Stimulated activated CD4-positive, alpha-beta T cell treated with anti-CD3 and anti-CD28 coated beads, Interleukin-15, amount 100 ng/mL, for 48 hours (primary cell): ENCODE measurements at places on chromosomes 12 and 14.

DNA sequence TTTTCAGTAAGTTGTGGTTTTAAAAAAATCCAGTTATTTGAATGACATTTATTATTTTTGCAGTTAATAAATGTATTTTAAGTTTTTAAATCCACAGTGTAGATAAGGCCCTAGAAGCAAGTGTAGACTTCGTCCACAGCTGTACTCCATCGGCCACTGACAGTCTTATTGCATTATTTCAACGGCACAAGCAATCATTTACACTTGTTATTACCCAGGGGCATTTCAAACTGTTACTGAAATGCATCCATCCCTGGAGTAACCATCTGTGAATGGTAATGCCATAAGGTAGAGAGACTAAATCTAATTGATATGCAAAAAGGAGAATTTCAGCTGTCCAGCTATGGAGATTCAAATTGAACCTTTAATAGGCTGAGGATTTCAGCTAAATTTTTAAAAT is 48.4 kb downstream of the BICD1 start:
- DNase-seq, result no peak

DNA sequence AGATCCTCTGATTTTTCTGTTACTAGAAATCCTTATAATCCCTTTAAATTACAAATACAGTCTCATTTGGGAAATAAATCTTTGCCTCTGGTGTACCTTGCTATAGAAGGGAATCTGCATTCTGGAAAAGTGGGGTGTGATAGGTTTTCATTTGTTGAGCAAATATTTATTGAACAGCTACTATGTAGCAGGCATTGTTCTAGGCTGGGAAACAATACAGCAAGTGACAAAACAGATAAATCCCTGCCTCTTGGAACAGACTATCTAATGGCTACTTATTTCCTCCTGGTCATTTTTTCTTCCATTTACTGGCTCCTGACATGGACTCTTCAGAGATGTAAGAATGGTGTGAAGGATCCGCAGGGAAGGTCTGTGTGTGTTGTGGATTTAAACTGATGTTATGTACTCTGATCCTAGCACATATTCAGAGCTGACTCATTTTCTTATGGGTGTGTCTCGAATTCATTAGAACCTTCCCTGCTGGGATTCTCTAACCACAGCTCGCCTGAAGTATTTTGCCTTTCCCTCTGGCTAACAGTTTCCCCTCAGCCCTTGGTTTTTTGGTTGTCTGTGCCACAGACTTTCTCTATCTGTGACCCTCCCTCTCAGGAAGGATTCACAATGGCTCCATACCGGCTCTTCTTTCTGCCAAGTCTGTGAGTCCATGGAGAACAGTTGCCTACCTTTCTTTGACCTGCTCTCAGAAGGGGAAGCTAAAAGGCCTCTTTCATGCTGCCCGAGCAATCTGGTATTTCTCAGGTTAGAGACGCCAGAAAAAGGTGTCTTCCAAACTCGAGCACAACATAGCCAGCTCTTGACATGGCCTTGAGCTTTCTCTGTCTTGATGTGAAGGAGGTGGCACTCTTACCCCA is 53.7 kb downstream of the TMTC2 start:
- DNase-seq, result no peak

GRCh38 chr12:49881415-49882247 is 22.1 kb downstream of the FAIM2 start:
- no peak for DNase-seq

DNA sequence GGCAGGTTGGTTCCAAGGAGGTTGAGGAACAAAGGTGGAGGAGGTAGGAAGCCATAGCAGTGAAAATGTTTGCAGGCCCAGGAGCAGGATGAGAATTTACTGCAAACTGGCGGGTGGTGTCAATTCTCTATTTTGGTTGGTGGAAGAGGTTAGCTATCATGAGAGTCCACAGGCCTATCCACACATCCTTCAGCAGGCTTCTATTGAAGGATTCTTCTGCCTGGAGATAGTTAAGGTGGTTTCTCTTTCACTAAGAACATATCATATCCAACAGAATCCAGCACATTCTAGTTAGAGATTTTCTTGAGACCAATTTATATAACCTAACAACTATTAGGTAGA is 68.9 kb upstream of the DYRK2 start:
- DNase-seq, result no peak

DNA sequence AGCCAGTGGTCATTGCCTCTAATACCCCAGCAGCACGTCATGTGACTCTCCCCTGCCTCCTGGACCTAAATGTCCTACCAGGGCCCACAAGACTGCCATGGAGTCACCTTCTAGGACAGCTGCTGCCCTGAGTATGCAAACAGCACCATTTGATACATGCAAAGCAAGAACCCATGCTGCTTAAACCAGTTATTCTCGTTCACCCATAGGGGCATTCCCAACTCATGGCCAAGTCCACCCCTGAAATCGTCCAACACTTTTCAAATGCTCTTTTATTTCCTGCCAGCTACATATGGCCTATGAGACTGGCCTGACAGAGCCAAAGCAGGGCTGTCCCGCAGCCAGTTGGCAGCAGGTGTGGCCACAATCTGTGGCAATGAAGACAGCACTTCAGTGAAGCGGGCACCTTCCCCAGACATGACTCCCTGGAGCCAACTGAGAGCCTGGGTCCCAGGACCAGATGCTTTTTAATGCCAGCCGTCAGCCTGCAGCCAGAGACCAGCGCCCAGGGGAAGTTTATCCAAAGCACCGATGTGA is 99.9 kb downstream of the BCAT1 start:
- DNase-seq, result no peak

DNA sequence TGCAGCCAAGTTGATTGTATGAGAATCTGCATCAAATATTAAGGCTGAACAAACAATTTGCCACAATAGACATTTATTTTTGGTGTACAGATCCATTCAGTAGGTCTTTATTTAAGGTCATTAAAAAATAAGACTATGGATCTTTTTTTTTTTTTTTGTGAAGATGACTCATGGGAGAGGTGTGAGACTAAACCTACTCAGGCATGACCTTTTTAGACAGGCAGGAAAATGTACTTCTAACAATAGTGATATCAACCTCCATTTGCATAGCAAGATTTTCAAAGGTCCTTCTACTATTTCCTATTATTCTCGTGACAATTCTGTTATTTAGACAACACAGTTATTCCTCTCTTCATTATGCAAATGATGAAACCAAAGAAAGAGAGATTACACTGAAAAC is 39.9 kb upstream of the PTPRR start:
- DNase-seq, result no peak

DNA sequence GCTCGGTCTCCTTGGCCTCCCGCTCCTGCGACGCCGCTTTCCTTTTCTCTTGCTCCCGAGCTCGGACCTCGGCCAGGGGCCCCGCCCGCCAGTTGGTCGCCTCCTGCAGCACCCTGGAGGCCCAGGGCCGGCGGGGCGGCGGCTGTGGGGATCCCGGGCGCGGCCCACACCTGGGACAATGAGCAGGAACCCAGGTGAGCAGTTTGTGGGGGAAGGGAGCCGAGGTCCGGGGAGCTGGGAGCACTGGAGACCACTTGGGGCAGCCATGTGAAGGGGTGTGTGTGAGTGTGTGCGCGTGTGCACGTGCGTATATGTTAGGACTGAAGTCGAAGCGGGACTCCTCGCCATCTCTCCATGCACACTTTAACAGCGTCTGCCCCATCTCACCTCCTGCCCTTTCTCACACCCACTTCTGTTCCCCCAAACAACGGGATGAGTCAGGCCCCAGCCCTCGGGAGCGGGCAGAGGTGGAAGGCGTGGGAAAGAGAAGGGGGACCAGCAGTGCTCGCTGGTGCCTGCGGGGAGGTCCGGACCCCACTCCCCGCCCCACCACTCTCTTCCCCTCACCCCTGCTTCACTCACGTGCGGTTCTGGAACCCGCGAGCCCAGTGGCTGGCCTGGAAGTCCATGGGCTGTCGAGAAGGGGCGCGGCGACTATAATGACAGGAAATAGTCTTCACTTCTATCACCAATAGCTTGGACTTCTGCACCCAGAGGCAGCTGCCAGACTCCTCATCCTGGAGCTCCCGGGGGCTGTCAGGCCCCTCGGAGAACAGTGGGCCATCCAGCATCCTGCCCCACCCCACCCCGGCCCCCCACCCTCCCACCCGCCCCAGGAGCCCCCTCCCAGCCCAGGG is 450 bp downstream of the DDN start:
- DNase-seq, result no peak
